ENCODE measurements at places on chromosomes 3 and 15.

DNA sequence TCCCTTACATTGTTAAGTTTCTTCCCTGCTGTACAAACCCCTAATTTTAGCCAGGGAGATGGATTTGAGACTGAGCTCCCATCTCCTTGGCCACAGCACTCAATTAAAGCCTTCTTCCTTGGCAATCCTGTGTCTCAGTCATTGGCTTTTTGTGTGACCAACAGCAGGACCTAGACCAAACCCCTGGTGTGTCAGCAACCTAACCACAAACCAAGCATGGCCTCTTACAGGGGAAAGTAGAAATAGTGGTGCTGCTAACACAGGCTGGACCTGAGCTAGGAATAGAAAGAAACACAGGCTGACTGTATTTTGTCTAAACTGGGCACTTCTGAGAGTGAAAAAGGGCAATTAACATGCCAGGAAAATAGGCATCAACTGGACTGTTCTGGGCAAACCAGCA is 37.9 kb downstream of the PPCDC start:
- DNase-seq: no peak

DNA sequence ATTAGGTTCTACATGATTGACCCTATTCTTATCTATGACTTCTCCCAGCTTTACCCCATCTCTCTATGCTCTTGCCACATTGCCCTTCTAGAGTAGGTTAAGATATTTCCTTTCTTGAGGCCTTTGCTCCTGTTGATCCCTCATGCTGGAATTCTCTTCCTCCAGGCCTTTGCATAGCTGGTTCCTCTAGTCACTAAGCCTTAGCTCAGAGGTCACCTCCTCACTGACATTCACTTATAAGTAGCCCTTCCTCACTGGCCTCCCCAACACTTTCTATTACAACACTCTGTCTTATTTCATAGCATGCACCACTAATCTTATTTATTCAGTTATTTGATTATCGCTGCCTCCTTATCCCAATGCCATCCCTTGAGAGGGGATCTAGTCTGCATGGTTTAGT is 228.4 kb upstream of the COL8A1 start:
- DNase-seq: no peak

GRCh38 chr3:81765400-81765799 is 4.0 kb upstream of the GBE1 start:
- no peak for DNase-seq

GRCh38 chr3:59247402-59247841 is 197.6 kb upstream of the CFAP20DC start:
- DNase-seq: no peak

DNA sequence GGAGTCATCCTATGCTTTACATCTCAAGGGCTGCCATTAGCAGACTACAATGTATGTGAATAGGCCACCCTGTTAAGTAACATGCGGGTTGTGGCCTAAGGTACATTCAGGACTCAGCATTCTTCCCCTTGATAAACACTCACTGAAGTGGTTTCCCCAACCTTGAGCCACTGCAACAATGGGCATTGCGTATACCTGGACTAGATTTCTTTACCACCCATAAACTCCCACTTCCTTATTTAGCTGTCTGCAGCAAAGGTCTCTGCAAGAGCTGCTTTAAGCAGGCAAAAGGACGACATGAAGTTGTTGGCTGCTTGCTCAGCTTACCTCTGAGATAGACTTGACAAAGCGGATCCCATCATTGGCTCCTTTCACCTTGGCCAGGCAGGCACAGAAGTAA is 16.2 kb downstream of the FYCO1 start:
- no peak for DNase-seq

GRCh38 chr3:123071146-123071545 is 4.3 kb downstream of the PDIA5 start:
- no peak for DNase-seq

GRCh38 chr15:52093539-52094510 is 18.8 kb downstream of the BCL2L10 start:
- DNase-seq: no peak

DNA sequence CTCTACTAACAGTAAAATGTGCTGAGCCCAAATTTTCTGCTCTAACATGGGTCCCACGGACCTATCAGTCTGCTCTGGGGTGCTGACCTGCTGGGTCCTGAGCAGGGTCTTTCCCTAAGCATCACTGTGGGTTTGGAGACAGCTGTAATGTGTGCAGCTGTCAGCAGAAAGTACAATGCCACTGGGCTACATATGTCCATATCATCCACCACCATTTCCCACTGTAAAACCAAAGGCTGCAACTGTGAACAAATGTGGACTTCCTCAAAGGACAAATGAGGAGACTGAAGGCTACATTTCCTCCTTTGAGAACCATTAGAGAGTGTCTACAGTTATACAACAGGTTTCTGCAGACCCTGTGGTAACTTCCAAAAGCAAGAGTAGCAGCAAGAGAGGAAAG is 33.8 kb upstream of the IP6K2 start:
- no peak for DNase-seq

- no peak for DNase-seq
Measured at GRCh38 chr3:151091685-151092345, 6.4 kb downstream of the MED12L start.

DNA sequence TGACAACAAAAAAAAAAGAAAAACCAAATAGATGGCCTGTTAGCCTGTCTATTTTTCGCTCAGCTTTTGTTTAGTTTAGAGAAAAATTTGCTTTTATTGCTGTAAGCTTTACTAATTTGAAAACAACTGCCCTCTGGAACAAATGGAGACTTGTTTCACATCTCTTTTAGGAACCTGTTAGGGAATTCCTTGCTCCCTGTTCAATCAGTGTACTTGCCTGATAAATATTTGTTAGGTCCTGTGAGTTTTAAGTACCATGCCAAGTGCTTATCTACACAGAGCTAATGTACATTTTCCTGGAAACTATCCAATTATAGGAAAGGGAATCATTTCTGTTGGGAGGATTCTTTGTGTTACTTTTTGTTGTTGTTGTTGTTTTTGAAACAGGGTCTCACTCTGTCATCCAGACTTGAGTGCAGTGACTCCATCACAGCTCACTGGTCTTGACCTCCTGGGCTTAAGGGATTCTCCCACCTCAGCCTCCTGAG is 3.5 kb upstream of the LIPH start:
- no peak for DNase-seq

GRCh38 chr3:27485866-27486265 is 1.7 kb upstream of the SLC4A7 start:
- DNase-seq: no peak

DNA sequence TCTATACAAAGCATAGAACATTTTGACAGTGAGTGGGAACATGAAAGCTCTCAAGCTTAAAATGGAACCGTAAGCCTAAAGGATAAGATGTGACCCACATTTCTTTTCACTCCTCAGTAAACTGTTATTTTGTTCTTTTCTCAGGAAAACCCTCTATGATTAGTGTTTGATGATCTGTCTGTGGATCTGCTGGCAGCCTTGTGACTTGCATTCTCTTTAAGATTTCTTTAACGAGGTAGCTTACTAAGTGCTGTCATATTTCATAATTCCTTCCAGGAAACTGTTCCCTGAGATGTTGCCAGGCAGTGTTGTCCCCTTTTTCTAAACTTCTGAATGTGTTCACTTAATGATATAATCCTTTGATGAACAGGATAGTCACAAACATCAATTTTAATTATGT is 167.6 kb downstream of the PYDC2 start:
- no peak for DNase-seq

DNA sequence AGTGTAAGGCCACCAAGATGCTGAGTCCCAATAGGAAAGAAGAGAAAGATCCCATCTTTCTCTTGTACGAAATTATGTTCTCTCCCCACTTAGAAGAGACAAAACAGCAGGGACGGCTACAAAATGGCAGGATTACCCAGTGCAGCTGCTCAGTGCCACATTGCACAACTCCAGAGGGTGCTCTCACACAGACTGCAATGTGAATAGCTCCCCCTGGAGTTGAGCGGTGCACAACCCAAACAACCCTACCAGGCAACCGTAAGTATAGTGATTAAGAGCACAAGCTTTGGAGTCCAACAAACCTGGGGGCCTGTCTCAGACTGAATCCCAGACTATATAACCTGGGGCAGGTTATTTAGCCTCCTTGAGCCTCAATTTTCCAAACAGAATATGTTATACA is 3.1 kb upstream of the BHLHE40 start:
- peak; percentile 57 for DNase-seq

DNA sequence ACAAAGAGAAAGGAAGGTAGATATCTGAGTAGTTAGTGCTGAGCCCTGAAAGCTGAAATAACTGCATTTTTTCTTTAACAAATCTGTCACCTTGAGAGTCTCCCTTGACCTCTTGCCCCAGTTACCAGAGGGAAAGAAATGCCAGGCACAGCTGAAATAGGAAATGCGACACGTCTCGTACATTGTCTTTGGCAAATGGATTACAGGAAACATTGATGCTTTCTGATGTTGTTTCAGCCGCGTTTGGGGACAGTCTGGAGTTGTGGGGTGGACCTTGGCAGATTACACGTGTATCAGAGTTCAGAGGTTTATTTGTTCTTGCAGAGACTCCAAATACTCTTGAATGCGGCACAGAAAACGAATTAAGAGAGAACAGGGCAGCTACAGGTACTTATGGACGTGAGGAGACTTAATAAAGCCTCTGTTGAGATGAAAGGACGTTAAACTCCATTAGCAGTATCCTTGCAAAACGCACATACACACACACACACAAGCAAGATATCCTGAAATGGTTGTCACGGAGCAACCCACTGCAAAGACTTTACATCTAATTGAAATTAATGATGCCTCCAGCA is 272.8 kb upstream of the RORA start:
- DNase-seq: no peak

DNA sequence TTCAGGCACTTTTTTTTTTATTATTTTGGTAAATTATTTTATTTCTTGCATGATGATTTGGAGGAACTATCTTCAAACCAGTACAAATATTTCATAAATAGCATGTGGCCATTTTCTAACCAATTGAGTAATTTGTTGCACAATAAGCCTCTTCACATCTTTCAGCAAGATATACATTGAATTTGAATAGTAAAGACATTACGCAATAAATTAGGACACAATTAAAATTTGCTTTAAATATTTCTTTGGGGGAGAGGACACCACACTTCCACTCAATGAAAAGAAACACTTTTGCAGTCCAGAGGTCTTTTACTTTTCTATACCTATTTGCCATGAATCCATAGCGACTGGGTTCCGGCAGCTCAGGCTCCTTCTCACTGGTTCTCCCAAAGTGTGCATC is 762.6 kb upstream of the GOLIM4 start:
- DNase-seq: no peak

GRCh38 chr15:68316061-68316804 is 38.7 kb downstream of the FEM1B start:
- DNase-seq: no peak

GRCh38 chr3:64685800-64686445 is 1.9 kb downstream of the ADAMTS9 start:
- DNase-seq: no peak

GRCh38 chr15:100733101-100733842 is 130.9 kb downstream of the ASB7 start:
- no peak for DNase-seq

DNA sequence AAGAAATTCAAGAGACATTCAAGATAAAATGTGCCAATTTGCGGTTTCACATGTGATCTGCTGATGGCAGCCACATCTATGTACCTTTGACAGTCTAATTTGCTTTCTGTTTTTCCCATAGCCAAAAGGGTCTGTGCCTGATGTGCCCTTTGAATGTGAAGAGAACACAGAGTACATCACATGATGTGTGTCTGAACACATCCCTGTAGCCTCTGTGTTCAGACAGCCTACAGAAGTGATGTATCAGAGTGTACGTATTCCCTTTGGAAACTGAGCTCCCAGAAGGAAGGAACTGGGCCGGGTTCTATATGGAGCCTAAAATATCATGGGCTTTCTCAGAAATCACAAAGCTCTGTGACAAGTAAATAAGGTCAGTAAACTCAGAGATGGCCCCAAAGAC is 52.4 kb downstream of the BOC start:
- DNase-seq: no peak

- DNase-seq: no peak
Measured at GRCh38 chr3:168884353-168884903, 779.1 kb downstream of the MECOM start.

DNA sequence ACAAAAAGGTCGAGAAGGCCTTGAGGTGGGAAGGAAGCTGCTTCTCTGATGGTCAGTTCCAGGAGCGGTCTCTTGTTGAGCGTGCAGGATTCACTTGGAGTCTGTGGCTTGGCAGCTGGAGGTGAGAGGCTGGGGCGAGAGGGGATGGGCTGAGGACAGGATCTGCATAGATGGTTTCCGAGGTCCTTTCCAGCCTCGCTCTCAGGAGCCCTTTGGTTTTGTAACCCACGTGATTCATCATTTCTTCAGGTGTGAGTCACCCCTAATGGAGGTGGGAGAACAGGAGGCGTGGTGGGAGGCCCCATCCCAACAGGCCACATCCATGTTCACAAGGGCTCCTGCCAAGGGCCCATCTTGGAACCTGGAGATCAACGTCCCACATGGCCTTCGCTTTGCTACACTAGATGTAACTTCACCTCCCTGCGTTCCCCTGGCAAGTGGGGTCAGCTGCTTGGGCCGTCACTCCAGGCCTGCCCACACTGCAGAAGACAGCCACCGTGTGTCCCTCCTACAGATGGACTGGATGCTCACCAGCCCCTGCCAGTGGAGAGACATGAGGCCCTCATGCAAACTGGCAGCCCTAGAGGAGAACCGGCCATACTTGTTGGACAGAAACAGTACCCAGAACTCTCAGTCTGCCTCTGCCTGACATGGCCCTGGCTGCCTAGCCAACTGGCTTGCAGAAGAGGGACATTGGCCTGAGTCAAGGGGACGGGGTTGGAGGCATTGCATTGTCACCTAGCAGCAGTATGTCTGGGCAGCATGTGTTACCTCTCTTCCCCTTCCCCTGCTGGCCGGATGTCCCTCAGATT is 1.6 kb upstream of the PCSK6 start:
- DNase-seq: no peak

GRCh38 chr3:128196647-128197046 is 43.4 kb downstream of the EEFSEC start:
- no peak for DNase-seq

DNA sequence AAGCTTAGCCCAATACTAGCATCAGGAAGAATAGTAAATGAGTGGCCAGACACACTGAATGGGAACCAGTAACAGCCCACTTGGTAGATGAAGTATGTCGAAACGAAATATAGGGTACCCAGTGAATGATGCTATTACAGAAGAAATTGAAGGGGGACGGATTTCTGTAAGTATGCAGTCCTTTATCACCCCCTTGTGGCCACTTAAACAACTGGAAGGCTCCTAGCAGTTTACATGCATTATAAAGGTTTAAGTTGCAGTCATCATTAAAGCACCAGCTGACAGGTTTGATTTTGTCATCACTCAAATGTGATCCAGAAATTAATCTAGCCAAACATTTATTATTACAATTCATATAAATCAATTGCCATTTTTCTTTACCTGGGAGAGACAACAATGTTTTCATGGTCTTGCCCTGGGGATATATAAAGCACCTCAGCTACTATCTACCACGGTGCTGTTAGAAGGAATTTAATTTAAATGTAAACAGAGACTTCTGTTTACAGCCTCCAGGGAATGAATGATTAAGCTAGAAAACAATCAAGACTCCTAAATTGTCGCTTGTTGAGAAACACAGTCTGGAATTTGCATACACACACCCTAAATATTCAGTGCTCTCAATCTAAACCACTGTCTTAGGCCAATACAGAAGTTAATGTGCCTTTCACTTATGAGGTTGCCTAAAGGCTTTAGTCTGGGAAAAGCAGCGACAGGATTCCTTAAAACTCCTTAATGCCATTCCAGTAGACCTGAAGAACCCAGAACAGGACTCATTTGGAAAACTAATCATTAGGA is 7.8 kb downstream of the EIF1B start:
- peak; percentile 24 for DNase-seq
